ENCODE measurements at places on chromosomes 1 and 21. TPM values are rescaled to one million over a fixed set of nuclear protein-coding genes. Genes with fewer than 3 reads are reported as not detected.
A peak's percentile ranks its signal among the peaks of the same experiment; 100 is the strongest.

OR10J1 gene
- total RNA-seq = not detected

SIM2 gene
- total RNA-seq = not detected

EVA1C gene
- total RNA-seq = 55.4 TPM

GRCh38 chr1:244280201-244280600 lies 171.5 kb downstream of the ADSS2 start:
- H3K27me3 ChIP-seq = no peaks in the 10 kb centered on the region
- no peak overlapping the region for H3K27ac ChIP-seq
- H3K4me3 ChIP-seq = no peak overlapping the region
- H3K36me3 ChIP-seq = no peaks in the 10 kb centered on the region
- DNase-seq = peak; percentile 25

GRCh38 chr21:26140926-26141325 lies 29.6 kb downstream of the APP start:
- H3K36me3 ChIP-seq = no peaks in the 10 kb centered on the region
- H3K4me3 ChIP-seq = no peak overlapping the region
- DNase-seq = no peak
- H3K4me1 ChIP-seq = no peaks in the 10 kb centered on the region
- no peaks in the 10 kb centered on the region for H3K27me3 ChIP-seq

DNA sequence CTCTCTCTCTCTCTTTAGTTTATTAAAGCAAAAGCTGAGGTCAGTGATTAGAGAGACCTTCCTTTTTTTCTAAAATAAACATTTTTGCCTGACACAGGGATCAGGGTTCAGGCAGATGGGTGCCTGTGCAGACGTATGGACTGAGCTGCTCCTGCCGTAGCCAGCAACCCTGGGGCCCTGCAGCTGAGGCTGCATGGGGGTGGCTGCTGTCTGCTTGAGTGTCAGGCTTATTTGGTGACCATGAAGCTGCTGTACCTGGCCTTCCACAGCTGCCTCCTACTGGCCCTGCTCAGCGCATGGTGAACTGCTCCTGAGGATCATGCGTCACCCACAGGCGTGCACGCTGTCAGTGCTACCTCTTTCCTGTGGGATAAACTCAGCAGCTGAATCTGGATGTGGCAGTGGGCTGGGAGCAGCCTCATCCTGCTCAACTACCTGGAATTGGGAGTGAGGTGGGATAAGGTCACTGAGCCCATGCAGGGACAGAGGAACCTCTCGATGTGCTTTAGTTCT lies 35.1 kb downstream of the GNG4 start:
- no peaks in the 10 kb centered on the region for H3K4me1 ChIP-seq
- H3K4me3 ChIP-seq = no peak overlapping the region
- no peaks in the 10 kb centered on the region for H3K36me3 ChIP-seq
- H3K27ac ChIP-seq = no peak overlapping the region

DNA sequence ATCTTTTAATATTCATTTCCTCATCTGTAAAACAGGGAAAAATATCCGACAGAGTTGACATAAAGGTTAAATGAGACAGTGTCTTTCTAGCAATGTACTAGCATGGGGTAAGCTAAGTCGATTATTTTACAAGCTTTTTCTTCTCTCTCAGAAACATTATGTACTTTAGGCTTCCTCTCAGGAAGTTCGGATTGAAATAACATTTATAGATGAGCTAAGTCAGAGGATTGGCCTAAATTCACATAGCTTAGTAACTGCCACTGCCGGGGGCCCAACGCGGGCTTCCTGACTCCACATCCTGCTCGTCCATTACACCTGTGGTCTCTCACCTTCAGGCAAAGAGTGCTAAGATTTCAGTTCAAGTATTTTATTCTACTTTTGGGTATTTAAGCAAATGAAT lies 462.3 kb upstream of the NFIA start:
- no peak for DNase-seq
- no peak overlapping the region for H3K4me3 ChIP-seq
- H3K27me3 ChIP-seq = no peaks in the 10 kb centered on the region
- no peaks in the 10 kb centered on the region for H3K36me3 ChIP-seq

All from upper lobe of right lung (tissue), 1 donor.